Neural crest cell (in vitro differentiated cells): ENCODE measurements at places on chromosomes 12 and 14. TPM values are rescaled to one million over a fixed set of nuclear protein-coding genes. Genes with fewer than 3 reads are reported as not detected.

GRCh38 chr12:2862876-2863275, 6.0 kb upstream of the TEX52 start:
- no peak for DNase-seq

- DNase-seq = no peak
These were observed 23.0 kb upstream of the AMN start for GRCh38 chr14:102899516-102899900.

GRCh38 chr14:66998013-66998412, 191.2 kb upstream of the GARIN2 start:
- no peak for DNase-seq

GRCh38 chr14:23351681-23352505, 794 bp downstream of the SLC22A17 start:
- peak; percentile 36 for DNase-seq

- DNase-seq = no peak
These were observed 82.4 kb upstream of the RESF1 start for GRCh38 chr12:31876568-31877424.

GRCh38 chr12:45339035-45339434, 123.1 kb downstream of the ANO6 start:
- no peak for DNase-seq

DNA sequence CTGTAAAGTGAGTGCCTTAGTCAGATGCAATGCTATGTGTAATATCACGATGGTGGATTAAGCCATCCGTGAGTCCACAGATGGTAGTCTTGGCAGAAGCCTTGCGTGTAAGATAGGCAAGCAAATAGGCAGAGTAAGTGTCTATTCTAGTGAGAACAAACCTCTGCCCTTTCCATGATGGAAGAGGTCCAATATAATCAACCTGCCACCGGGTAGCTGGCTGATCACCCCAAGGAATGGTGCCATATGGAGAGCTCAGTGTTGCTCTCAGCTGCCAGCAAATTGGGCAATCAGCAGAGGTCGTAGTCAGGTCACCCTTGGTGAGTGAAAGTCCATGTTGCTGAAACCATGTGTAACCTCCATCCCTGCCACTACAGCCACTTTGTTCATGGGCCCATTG, 371.2 kb upstream of the LRFN5 start:
- no peak for DNase-seq

- no peak for DNase-seq
These were observed 89.0 kb upstream of the TRAF3 start for GRCh38 chr14:102688290-102688689.

GRCh38 chr12:8011331-8011730, 21.2 kb upstream of the FOXJ2 start:
- DNase-seq = no peak

DNA sequence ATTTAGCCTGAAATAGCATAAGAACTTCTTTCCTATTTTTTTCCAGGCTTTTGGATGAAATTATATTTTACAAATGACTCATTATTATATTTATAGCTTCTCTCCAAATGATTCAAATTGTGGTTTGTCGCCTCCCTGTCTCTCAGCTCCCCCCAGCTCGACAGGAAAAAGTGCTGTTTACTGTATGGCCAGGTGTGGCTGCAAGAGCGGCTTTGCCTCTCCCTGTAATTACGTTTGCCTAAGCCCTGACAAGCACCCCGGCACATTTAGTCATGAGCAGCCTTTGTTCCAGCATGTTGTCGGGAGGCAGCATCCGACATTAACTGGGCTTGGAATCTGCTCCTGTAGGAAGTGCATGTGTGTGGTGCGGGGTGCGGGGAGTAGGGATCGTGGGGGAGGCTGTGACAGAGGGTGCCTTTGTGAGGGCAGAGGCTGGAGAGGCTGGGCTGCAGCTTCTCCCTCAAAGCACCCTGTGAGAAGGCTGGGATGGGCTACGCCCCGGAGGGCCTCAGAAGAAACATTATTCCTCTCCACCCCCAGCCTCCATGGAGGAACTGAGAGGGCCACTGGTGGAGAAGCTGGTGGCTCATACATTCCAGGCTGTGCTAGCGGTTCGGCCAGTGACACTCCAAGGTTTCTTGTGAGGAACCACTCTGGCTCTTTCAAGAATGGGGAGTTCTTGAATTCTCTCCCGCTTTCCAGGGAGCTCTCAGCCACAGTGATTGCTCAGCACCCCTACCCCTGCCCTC, 42.1 kb upstream of the CTDSP2 start:
- DNase-seq = no peak

GRCh38 chr12:57342207-57342691, 88.6 kb downstream of the R3HDM2 start:
- DNase-seq = peak; percentile 20

DNA sequence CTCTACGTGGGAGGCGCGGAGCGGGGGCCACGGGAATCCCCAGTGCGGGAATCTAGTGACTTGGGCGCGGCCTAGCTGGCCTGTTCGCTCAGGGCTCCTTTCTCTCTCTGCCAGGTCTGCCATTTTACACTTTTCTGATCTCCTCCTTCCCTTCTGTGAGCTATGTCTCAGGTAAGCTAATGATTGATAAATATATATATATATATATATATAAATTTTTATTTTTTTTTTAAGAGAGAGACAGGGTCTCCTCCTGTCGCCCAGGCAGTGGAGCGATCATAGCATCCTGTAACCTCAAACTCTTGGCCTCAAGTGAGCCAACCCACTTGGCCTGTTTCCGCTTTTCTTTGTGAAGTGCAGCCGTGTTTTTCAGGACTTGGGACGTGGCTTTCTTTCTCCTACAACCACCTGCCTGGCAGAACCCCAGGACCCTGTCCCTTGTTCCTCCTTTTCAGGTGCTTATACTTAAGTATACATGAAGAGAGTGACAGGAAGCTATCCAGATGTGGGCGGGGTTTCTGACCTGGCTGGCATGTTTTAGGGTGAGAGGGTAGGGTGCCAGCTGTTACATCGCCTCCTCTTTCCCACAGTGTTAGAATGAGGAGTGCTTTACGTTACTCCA, 547 bp downstream of the ZNF140 start:
- no peak for DNase-seq

MAGOHB gene
- total RNA-seq = 51.6 and 56.5 TPM in 2 replicates

PPP1R3E gene
- 13.6 and 15.0 TPM in 2 replicates for total RNA-seq

FAM222A gene
- total RNA-seq = 12.5 and 13.9 TPM in 2 replicates

RAD9B gene
- 0.23 and 0.50 TPM in 2 replicates for total RNA-seq

KRT75 gene
- total RNA-seq = not detected in 2 replicates

POTEM gene
- total RNA-seq = not detected in 2 replicates

ARHGEF25 gene
- total RNA-seq = 41.2 and 43.8 TPM in 2 replicates

RERG gene
- total RNA-seq = 0.61 and 1.1 TPM in 2 replicates
